ENCODE measurements at places on chromosomes 4 and X.
A peak's percentile ranks its signal among the peaks of the same experiment; 100 is the strongest.

- no peak for DNase-seq
These were observed 67.6 kb downstream of the PJA1 start for GRCh38 chrX:69097451-69098236.

GRCh38 chr4:156959298-156959702, 12.3 kb downstream of the PDGFC start:
- DNase-seq = peak; percentile 50

DNA sequence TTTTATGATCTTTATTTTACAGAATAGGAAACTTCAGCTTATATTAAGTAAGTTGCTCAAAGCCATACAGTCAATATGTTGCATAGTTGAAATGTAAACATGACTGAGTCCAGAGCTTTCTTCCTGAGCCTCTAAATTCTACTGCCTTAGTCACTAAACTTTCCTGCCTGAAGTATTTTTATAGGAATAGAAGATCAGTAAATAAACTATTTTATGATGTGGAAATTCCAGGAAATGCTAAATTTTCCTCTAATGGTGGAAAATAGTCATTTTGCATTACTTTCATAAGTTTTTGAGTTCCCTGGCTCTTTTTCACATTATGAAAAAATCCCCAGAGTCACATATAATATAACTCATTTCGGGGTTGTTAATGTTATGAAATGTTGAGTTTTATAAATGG, 182.8 kb downstream of the BANK1 start:
- no peak for DNase-seq

- no peak for DNase-seq
These were observed 70.0 kb downstream of the NPNT start for GRCh38 chr4:105965183-105965800.

GRCh38 chrX:32281853-32282252, 929.5 kb downstream of the DMD start:
- DNase-seq = no peak

- peak; percentile 63 for DNase-seq
These were observed 13.4 kb upstream of the SNX12 start for GRCh38 chrX:71081330-71082123.

DNA sequence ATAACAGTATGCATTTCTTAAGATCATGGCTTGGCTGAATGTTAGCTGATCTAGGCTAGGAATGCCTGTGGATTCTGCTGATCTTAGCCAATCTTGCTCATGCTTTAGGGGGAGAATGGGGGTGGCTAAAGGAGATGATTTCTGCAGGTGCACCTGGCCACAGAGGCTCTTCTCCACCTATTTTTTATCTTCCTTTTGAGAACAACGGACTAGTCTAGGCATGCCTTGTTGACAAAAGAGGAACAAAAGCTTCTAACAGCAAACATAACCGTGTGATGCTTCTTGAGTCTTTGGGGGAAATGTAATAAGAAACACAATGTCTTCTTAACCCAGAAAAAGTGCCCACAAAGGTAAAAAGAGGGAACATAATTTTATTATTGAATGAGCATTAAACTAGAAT, 743.5 kb downstream of the ARAP2 start:
- DNase-seq = no peak

- no peak for DNase-seq
These were observed 33.0 kb downstream of the TACC3 start for GRCh38 chr4:1754336-1754735.

DNA sequence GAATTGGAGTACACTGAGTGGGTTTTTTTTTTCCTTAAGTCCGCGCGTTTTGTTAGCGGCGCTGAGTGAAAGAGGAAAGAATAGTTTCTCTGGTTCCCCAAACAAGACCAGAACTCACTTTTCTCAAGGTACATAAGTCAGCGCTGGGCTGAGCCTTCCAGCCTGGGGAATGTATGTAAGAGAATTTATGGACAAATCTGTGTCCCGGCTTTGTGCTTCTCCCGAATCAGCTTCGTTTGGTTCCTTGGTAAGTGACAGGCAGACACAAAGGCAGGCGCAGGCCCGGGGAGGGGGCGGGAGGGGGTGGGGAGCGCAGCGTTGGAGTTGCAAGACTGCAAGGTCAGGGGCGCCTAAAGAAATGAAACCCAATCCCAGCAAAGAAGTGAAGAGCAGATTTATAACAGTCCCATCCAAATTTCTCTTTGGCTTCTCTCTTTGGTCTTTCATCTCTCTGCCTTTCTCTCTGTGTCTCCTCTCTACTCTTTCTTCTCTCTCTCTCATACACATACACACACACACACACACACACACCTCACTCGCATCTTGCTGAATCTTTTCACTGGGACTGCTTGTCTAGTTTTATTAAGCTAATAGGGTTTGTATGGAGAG, 981 bp downstream of the TET2 start:
- DNase-seq = peak; percentile 66

GRCh38 chr4:35993606-35994005, 250.7 kb downstream of the ARAP2 start:
- no peak for DNase-seq

DNA sequence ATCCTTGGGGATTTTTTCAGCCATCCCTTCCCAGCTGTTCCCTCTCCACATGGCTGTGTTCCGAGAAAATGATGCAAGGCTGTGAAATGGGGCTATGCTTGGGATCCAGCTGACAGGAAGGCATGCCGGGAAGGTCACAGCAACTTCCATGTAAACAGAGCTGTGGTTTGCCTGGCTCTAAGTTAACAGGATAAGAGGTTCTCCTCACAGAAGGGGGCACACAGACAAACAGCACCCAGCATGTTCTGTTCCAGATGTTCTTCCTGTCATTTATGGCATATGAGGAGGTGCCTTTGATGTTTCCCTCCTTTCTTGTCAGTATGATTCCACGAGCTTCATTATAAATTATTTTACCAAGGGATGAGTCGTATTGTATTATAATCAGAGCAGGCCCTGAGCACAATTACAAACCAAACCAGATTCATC, 220.7 kb downstream of the ANTXR2 start:
- no peak for DNase-seq

DNA sequence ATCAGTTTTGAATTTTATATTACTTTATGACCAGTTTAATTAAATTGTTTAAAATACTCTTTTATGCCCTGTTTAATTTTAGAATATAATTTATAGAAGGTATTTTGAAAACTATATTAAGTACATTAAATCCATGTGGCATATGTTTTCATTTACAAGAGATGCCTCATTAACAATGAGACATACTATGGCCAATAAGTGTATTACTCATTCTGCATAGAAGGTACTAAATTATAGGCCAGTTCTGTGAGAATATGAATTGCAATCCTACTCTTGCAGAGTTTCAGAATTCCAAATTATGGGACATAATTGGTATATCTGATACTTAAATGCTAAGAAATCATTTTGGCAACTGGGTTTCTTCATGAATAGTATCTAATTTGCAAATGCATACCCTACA, 951.1 kb downstream of the FAT4 start:
- no peak for DNase-seq

DNA sequence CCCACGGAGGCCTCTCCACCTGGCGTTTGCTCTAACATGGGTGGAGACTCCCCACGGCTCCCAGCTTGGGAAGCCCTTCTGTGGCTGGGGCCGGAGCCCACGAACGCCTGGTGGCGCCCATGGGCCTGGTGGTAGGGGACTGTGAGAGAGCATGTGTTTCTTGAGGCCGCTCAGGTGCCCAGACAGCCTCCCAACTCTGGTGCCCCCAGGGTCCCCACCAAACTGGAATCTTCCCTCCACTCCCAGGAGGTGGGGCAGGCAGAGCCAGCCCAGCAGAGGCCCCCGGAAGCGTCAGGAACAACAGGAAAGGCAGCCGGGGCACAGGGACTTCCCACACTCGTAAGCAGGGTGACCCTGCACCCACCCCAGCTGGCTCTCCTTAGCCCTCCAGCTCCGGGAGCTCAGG, 33.3 kb upstream of the FGFR3 start:
- DNase-seq = no peak

GRCh38 chr4:180664766-180665368, 1578.3 kb upstream of the TENM3 start:
- peak; percentile 91 for DNase-seq

DNA sequence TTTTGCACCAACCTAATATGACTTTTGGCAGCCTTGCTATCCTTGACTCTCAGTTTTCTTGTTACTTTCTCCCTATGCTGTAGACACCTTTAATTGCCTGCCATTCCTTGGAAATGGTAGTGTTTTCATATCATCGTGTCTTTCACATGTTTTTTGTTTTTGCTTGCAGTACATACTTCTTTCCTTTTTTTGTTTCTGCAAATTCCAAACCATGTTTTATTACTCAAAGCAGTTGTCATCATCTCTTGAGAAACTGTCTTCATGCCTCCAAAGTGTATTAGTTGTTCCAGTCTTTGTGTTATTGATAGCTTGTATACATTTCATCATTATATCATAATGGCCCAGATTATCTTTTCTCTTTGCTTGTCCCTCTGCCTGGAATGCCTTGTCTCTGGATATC, 57.1 kb downstream of the PDLIM5 start:
- peak; percentile 32 for DNase-seq

DNA sequence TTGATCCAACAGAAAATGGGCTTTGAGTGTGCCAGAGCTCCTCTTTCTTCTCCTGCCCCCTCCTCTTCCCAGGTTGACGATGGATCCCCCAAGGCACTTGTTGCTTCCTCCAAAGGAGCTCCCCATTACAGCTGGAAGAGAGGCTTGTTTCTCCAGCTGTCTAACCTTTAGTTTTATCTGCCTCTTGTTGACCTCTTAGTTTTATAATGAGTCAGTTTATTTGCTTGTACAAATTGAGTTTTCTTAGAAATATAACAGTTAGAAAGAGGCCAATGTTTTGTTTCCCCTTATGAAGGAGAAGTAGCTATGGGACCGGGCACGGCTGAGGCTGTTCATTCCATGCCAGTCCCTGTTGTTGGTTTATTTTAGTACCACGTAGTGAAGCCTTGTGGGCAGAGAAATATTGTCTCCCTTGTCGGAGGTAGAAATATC, 158.2 kb downstream of the SPRY1 start:
- DNase-seq = peak; percentile 10

GRCh38 chr4:53902786-53903185, 161.6 kb downstream of the CHIC2 start:
- DNase-seq = no peak

DNA sequence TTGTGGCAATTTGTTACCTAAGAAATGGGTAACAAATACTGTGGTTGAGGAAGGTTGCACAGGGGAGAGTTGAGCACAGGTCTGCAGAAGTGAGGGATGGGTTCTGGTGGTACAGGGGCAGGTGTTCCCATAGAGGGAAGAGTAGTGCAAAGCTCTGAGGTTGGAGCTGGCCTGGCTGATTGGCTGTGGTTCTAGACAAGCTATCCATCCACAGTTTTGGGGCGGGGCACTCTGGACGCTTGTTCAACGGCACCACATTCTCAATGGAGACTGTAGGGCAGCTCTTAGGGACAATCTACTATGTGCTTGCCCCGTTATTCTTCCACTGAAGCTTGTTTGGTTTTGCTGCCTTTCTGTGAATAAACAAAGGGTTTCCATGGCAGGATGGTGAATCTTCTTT, 35.4 kb downstream of the NAT8L start:
- no peak for DNase-seq

DNA sequence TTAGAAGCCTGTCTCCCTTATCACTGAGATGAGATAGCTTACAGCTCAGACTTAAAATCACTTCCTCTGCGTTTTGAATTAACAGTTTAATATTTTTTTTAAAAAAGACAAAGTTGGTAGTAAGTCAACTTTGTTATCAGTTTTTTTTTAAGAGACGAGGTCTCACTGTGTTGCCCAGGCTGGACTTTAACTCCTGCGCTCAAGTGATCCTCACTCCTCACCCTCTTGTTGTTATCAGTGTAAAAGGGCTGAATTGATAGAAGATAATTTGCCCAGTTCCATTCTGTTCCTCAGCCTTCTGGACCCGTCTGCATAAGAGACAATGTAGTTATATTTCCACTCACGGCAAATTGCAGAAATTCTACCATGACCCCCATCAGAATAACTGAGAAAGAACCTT, 245.4 kb downstream of the DCTD start:
- peak; percentile 13 for DNase-seq

DNA sequence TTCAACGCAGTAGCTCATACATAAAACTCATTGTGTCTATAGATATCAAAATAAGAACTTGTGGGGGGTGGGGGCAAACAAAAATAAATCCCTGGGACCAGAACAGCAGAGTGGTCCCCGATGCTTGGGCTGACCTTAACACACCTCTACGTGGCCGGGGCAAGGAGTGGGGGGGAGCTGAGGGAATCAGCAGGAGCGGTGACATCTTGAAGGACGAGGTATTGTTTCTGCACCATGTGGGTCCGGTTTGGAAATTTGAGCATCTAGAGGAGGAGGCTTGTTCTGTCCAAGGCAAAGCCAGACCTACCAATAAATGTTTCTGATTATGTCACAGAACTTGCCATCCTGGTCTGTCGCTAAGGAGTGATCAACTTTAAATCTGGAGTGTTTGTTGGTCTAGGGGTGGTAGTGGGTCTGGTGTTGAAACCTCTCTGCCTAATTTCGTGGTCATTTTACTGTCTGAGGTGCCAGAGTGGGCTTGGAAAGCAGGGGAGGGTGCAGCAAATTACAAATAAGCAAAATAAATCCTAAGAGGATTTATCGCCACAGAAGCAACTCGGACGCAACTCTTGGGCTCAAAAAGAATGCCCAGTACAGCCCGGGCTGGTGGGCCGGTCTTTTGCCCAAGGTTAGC, 774 bp upstream of the RAPGEF2 start:
- DNase-seq = peak; percentile 7

DNA sequence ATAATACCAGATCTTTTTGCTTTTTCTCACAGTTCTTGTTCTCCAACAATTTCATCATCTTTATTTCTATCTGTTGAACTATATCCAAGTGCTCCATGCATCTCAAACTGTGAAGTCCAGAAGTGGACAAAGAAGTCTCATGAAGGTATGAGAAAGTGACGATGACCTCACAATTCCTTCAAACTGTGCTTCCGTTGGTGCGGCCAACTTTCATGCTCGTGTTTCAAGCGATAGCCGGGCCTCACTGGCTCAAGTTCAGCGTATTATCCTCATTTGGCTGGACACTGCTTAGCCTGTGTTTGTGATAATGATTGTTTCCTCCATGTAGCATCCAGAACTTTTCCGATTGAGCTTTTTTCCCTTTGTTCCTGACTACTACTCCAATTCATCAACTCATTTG, 143.1 kb downstream of the PALLD start:
- DNase-seq = no peak

- peak; percentile 14 for DNase-seq
These were observed 191.2 kb downstream of the FRMPD4 start for GRCh38 chrX:12329476-12329875.

GRCh38 chrX:18616688-18617406, 55.1 kb downstream of the RS1 start:
- DNase-seq = no peak
